ENCODE measurements at places on chromosomes 2 and 18. TPM values are rescaled to one million over a fixed set of nuclear protein-coding genes. Genes with fewer than 3 reads are reported as not detected.

The ARHGAP15 gene
- total RNA-seq, result not detected

The LYPD6B gene
- not detected for total RNA-seq

The NIF3L1 gene
- total RNA-seq, result 14.3 TPM

The PIEZO2 gene
- total RNA-seq, result 56.4 TPM

The OTX1 gene
- total RNA-seq, result 0.28 TPM

All from endothelial cell of coronary artery (primary cell).